ENCODE measurements at places on chromosomes 12 and 14.
A peak's percentile ranks its signal among the peaks of the same experiment; 100 is the strongest.

DNA sequence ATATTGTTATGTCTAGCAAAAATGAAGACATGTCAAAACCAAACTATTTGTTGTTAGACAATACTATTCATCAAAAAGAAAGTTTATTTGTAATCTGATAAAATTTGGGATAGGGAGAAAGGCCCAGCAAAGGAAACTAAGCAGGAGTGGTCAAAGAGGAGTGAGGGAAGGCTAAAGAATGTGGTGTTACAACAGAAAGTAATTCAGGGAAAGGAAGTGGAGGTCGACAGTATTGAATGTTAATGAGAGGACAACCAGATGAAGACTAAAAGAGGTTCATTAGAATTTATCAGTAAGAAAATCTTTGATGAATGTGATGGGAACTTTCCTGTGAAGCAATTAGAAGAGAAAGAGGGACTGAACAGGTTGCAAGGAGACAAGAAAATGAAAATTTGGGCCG is 33.9 kb downstream of the PLCZ1 start:
- no peak for DNase-seq

GRCh38 chr14:103308717-103309616 is 25.1 kb upstream of the EIF5 start:
- DNase-seq: no peak

DNA sequence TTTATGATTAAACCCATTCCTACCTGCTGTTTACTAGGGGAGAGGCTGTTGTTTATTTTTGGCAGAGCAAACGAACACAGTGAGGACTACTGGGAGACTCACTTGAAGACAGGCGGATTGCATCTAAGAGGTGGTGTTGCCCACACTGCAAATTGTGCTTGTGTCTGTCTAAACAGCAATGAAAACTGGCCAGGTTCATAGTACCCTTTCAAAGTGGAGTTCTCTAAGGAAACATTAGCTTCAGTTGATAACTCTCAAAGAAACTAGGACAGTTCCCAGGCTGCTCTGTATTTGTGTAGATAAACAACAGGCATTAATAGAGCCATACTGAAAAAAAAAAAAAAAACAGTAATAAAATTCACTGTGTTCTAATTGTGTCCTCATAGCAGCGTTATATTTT is 466.0 kb upstream of the RGS6 start:
- no peak for DNase-seq

DNA sequence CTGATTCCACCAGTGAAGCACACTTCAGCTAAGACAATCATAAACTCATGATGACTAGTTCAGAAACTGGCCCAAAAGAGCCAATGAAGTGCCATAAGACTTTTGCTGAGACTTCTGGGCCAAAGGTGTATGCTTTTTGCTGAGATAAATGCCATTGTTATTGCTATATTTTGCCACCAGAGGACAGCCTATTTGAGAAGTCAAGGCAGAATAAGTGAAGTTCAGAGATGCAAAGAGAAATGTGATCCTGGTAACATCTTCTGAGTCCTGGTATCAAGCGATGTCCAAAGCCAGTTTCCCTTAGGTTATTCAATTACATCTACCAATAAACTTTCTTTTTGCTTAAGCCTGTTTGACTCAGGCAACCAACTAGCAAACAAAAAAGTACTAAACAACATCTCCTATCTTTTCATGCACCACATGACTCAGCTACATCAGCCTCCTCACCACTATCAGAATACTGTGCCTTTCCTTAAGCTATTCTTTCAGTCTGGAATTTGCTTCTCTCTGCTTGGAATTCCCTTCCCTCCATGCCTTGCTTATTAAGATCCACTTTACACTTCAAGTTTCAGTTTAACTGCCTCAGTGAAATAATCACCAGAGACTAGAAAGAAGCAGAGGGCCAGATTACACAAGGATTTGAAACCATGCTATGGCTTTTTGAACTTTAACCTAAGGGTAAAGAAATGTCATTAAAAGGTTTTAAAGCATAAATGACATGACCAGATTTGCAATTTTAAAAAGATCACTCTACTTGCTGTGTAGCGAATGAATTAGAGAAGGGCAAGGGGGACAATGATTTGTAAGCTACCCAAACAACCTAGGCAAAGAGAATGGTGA is 14.0 kb downstream of the CRY1 start:
- DNase-seq: no peak

- DNase-seq: no peak
Observed at GRCh38 chr14:65849091-65849490, 436.6 kb downstream of the FUT8 start.

DNA sequence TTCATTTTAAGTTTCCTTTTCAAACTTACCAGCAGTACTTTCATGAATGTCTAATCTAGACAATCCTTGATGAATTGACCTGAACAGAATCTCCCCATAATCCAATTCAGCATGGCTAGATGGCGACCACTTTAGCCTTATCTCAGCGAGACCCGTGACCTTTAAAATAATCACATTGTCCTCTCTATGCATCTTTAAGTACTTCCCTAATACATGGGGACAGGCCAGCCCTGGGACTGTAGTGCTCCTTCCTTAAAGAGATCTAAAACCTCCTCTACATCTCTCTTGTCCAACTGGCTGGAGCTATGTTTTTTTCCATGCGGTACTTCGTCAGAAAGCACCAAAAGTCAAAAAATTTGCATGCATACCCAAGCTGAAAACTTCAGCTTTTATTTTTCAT is 746.0 kb downstream of the VRK1 start:
- DNase-seq: no peak

DNA sequence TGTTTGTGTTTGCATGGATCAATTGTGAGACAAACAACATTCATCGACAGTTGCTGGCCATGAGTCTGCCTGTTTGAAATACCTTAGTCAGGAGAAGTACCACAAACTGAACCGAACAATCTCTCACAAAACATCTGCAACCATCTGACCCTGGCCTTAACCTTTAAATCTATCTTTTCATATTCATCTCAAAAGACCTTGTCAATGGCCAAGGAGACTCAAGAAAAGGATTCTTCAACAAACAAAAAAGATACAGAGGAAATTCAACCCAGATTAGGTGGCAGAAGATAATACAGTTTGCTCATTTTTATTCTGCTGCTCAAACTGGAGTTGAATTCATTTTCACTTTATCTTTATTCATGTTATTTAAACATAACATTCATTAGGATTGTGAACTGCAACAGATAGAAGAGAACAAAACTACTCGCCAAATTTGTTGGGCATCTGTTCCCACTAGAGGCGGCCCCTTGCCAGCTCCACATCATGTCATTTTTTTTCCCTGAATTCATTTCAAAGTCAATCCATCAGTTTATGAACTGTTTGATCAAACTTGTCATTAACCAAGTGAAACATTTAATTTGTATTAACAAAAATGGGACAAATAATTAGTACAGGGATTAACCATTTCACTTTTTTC is 152.3 kb upstream of the OTX2 start:
- DNase-seq: no peak

- DNase-seq: no peak
Observed at GRCh38 chr14:76955575-76956315, 72.8 kb downstream of the IRF2BPL start.

DNA sequence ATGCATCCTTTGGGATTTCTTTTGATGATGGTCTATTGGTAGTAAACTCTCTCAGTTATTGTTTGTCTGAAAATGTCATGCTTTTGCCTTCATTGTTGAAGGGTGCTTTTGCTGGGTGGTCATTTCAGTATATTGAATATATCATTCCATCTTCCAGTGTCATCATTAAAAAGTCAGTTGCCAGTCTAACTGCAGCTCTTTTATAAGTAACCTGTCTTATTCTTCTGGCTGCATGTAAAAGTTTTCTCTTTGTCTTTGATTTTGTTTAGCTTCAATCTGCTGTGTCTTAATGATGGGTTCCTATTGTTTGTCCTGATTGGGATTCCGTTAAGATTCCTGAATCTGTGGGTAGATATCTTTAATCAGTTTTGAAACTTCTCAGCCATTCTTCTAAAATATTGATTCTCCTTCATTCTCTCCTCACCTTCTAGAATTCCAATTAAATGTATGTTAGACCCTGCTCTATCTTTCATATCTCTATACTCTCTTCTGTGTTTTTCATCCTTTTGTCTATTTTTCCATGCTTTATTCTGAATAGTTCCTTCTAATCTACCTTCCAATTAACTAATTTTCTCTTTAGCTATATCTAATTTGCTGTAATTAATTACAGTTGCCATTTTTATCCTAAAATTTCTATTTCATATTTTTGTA is 6.4 kb downstream of the OAS1 start:
- no peak for DNase-seq

GRCh38 chr14:27253966-27254365 is 656.1 kb upstream of the NOVA1 start:
- no peak for DNase-seq

- DNase-seq: no peak
Observed at GRCh38 chr12:46982629-46983392, 96.6 kb upstream of the PCED1B start.

GRCh38 chr12:92757597-92758121 is 54.9 kb downstream of the PLEKHG7 start:
- no peak for DNase-seq

DNA sequence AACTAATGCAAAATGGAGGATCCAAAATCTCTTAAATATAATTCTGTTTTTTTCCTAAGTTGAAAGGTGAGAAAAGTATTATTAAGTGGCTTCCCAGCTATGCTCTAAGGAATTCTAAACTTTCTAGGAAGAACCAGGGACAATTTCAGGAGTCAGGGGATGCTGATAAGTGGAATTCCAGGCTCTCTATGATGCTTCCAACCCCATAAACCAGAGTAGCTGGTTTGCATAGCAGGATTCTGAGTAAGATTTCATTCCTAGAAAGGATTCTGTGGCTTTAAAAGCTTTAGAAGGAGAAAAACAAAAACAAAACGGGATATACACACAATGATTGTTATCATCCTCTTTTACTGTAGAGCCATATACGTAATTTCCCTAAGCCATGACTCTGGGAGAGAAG is 93.9 kb downstream of the SLC16A7 start:
- no peak for DNase-seq

DNA sequence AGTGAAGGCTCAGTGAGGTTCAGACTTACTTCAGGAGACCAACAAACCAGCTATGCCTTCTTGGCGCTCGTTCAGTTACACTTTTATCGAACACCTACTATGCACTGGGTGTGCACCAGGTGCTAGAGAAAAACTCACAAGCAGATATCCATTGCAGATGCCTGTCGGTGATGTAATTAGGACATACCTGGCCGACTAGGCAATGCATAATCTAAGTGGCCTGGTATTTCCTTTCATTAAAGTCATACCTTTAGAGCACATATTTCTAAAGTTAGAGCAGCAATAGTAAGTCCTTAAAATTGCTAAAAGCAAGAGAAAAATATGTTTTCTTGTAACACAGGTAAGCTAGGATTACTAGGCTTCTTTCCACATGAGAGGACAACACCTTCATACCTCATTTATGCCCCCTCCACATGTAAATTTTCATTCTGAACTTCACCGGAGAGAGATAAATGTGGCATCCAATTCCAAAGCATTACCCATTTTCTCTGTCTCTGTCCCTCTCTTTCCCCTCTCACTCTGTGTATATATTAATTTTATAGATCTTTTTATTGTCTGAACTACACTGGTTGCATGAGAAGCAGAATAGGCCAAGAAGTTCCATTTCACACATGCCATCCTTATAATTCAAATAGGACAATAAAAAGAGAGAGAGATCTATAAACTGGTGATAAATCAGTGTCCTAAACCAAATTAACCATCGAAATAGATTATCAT is 242.2 kb downstream of the SPTSSA start:
- DNase-seq: no peak

DNA sequence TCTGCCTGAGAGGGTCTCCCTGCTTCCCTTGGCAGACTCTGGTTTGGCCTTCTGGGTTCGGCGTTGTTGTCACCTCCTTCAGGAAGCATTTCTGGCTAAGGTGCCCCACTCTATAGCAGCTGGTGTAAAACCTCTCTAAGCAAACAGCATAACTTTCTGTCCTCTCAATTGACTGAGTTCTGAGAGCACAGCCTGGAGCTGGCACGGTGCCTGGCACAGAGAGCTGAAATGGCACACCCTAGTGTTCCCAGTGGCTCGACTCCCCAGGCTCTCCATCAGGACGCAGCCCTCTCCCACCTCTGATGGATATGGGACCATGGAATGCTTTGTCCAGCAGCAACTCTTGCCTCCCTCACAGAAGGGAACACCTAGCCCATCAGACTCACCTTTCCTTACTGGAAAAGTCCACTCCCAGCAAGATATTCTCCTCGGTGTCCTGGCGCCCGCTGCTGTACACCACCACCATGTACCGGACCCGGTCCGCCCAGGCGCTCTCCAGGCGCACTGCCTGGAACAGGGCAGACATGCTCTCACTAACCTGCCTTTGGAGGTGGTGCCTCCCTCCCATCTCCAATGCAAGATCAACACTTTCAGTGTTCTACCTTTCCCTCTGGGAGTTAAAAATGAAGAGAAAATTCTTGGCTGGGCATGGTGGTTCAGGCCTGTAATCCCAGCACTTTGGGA is 40.6 kb downstream of the SSH1 start:
- no peak for DNase-seq

DNA sequence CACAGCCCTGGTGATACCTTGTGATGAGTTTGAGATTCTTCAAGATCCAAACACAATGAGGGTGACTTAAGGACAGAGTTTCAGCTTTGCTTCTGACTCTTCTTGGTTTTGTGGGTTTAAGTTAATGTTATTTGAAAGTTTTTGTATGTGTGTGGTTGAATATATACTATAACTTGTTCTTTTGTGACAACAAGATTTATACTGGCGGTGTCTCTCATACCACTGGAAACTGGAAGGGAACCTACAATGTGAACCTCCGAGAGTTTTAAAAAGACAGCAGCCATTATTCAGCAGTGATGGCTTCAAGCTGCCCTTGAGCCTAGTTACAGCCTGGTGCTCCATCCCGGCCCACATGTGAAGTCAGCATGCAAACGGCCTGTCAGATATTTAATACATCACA is 87.9 kb upstream of the IGF1 start:
- DNase-seq: no peak

- DNase-seq: peak; percentile 31
Observed at GRCh38 chr12:3202734-3203446, 125.7 kb downstream of the TSPAN9 start.

- DNase-seq: no peak
Observed at GRCh38 chr12:91316907-91317269, 134.3 kb upstream of the DCN start.
